ENCODE measurements at places on chromosomes 7 and 10.

DNA sequence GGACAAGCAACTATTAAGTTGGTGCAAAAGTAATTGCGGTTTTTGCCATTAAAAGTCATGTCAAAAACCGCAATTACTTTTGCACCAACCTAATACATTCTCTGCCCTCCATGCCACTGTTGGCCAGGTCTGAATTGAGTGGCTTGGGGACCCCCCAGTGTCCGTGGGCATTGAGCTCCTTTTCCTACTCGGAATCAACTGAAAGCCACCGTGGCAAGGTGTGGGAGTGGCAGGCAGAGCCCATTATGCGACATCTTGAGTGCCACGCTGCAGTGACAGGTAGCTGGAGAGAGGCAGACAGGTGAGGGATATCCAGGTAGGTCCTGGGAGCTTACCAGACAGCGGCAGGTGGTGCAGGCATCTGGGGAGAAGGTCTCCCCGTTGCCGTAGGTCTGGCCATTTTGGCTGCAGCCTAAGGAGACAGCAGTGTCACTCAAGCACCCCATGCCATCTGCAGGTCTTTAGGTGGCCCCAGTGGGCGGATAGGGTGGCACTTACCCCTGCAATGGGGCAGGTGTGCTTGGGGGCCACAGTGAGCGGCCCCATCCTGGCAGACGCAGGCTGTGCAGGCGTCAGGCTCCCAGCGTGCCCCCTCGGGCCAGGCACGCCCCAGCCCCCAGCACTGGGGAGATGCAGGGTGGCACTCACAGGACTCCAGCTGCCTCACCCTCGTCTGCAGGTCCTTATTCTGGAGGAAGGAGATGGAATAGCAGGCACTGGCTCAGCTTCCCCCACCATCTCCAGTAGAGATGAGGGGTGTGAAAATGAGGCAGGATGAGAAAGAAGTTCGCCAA lies 3.5 kb downstream of the KCP start:
- DNase-seq: no peak

- no peak for DNase-seq
Measured at GRCh38 chr10:15439341-15439842, 68.3 kb upstream of the FAM171A1 start.

DNA sequence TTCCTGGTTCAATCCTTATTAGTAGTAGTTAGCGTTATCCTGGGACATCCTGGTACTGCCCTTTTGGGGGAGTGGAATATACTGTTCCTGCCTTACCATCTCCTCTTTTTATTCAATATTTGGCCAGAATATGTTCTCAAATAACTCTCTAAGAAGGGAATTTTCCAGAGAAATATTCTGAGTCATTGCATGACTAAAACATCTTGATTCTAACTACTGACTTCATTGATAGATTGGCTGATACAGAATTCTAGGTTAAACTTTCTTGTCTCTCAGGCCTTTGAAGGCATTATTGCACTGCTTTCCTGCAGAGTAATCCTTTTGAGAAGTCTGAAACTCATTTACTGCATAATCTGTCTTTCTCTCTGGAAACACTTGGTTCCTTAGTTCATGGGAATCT lies 275.5 kb upstream of the DGKB start:
- DNase-seq: no peak

DNA sequence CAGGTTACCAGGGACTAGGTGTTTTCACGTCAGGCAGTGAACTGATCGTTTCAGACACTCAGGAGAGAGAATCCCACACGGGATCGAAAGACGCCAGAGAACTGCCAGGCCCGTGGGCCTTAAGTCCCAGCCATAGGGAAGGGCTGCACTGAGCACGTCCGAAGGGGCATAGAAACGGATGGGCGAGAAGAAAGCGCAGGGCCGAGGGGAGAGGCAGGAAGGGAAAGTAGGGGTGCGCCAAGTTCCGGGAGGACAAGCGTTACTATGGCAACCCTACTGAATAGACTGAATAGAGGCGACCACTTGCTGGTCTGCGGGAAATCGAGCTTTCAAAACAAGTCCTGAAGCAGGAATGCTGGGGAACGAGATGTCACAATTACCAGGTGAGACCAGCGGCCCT lies 421.3 kb upstream of the NUPR2 start:
- DNase-seq: no peak

DNA sequence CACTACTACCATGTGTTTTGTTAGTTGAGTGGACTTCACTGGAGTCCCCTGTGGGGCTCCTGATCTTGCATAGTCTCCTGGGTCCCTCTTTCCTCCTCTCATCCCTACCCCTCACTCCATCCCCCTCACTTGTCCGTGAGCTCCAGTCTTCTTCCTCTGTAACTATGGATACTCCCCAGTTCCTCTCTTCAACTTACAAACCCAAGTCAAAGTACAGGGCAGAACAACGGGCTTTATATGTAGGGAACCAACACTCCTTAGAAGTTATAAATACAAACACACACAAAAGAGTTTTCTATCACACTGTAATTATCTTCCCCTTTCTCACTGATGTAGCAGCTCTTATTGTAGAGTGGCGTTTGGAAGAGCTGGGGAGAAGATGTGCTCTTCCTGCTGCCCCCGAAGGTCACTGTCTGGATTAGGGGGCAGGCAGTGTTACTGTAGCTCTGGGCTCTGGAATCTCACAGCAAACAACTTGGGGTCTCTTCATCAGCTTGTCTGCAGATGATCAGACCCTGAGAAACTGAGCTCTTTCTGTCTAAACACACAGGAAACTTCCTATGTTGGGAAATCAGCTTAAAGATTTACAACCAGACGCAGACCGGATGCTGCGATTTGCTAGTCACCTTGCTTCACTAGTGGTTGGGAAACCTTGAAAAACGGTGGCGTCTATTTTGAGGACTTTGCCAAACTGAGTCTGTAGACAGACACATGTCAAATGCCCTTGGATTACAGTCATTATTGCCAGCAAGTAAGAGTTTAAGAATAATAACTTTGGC lies 13.6 kb downstream of the SNX10 start:
- no peak for DNase-seq

DNA sequence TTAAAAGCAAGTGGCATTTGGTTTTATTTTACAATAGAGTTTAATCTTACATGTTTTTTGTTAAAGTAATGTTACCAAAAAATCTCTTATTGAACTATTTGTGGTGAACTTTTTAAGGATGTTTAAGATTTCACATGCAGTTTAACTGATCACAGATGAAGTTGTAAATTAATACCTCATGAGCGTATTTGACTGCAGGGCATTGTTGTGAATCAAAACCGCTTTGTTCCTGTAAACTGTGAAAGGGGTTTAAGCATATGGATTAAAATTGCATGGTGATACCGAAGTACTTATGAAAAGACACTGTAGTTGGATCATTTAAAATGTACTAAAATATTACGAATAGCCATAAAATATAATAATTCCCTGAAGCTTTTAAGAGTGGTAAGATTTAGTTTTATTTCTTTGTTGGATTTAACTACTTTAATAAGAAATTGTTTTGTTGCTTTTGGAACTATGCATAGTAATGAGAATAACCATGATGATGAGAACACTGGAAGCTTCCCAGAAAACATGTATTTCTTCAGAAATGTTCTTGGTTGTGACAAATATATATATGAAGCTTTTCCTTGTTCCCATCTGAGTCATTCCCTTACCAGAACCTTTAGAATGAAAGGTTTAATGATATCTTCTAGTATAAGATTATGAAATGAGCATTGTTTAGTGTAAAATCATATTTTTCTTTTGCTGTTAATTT lies 131.3 kb downstream of the ADK start:
- DNase-seq: no peak

DNA sequence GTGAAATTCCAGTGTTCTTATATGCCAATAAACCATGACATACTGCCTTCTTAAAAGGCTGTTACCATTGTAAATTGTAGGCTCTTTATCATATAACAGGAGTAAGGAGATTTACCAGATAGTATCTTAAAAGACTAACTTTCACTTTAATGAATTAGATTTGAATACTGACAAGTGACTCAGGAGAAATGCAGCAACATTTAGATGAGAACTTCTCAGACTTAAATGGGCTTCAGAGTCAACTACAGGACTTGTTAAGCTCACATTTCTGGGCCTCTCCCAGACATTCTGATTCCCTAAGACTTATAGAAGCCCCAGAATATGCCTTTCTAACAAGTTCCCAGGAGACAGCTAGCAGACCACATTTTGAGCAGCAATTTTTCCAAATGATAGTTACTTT lies 466.3 kb downstream of the ARL4A start:
- no peak for DNase-seq

DNA sequence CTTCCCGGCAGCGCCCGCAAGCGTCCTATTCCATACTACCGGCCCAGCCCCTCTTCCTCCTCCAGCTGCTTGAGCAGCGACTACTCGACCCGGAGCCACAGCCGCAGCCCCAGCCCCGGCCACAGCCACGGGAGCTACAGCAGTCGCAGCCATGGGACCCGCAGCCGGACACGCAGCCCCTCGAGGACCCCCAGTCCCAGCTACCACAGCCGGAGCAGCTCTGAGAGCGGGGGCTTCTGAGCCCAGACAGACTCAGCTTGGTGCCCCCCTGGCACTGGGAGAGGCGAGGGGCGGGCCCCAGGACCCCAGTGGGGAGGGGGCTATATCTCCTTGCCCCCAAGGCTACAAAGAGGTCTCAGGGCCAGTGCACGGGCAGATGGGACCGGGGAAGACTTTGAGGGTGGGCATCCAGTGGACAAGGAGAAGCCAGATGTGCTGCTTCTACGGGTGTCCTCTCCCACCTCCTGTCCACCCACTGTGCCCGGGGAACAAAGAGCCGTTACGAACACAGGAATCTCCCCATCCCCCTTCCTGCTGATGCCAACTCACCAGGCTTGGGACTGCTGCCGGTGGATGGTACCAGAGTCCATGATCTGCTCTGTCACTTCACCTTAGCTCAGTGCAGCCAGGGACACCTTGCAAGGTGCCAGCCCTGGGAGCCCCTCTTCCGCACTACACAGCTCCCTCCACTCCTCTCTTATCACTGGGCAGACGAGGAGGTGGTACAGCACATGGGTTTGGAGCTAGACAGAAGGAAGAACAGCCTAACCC lies 16.7 kb upstream of the HSPB1 start:
- no peak for DNase-seq

DNA sequence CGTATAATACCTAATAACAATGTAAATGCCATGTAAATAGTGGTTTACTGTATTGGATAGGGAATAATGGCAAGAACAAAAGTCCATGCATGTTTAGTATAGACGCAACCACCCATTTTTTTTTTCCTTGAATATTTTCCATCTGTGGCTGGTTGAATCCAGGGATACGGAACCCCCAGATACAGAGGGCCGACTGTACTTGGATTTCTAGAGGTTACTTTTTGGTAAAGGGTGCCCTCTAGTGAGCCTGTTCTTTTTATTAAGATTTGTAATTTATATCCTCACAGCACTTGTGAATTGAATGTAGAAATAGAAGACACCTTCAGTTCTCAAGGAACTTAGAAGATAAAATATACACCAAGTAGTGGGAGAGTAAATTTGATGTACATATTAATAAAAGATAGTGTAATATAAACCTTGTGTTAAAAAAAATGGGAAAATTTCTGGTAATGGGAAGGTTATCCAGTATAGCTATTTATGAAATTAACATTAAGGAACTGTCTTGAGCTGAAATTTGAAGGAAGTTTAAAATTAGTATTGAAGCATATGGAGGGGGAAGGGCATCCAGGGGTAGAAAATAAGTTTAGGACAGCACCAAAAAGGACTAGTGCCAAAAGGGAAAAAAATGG lies 32.0 kb downstream of the EXOC6 start:
- no peak for DNase-seq

DNA sequence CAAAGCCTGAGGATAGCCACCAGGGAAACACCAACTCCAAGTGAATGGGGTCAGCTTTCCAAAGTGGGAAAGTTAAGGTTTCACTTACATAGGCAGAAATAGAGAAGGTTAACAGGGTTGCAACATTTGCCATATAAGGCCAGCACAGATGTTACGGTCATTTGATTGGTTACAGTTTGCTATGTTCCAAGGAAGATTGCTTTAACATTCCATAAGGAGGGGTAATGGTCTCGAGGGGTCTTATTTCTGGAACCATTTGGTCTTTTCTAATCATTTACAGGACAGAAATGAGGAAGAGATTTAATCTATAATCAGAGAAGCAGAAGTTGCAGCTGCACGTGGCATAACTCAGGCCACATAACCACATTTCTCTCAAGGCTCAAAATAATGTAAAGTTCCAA lies 679.4 kb upstream of the C7orf33 start:
- no peak for DNase-seq

DNA sequence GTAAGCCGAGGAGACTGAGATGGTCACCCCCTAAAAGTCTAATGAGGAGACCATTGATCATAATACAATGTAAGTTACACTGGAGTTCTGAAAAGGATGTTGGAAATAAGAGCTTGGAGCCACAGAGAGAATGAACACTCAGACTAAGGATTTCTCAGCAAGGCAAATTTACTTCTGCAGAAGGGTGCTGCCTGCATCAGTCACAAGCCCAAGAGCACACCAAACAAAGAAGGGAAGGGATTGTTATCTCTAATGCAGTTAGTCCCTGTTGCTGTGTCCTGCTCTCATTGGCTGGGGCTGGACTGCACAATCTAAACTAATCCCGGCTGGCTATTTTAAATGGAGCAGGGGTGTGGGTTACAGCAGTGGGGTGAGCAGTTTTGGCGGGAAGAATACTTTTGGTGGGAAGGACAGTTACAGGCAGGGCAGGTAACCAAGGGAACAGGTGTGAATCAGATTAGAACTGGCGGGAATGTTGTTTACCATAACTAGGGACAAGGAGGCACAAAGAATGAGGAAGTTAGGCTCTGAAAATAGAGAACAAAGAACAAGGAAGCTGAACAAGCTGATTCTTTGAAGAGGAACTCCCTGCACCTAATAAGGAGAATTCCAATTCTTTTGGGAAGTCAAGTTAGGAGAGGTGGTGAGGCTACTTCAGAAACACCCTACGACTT lies 30.3 kb upstream of the TRIM24 start:
- no peak for DNase-seq

- DNase-seq: no peak
Measured at GRCh38 chr10:6396226-6396625, 183.8 kb downstream of the PRKCQ start.

Data from stimulated activated CD8-positive, alpha-beta memory T cell treated with anti-CD3 and anti-CD28 coated beads, Interleukin-4, amount 100 ng/mL, for 24 hours (primary cell).